ENCODE measurements at places on chromosomes 2 and 18.

DNA sequence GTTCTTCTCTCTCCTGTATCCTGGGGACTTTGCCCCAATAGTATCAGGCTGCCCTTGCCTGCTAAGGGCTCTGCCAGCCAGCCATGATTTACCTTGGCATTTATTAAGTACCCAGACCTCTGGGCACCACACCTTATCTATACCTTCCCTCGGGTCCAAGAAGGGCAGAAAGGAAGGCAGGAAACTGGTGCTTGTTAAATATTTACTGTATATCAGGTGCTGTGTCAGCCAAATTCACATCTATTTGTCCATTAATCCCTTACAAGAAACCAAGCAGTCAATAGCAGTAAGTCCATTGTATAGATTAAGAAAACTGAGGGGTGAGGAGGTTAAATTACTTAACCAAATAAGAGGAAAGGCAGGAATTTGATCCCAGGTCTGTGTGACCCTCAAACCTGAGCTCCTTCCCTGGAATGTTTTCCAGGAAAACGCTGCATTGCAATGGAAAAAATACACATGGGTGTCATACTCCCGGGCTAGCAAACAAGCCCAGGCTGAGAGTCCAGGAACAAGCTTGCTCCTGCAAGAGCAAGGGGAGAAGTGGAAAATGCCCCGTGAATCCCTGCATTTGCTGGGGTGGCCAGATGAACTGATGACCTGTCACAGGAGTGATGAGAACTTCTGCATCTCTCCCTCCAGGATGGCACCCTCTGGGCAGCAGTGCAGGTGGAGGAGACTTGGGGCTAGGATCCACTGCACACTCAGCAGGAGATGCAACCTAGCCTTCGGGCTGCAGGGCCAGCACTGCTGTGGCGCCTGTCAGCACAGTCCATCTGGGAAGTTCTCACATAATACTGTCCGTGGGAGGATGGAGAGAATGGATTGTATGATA is 30.4 kb downstream of the CIB4 start:
- DNase-seq: no peak

DNA sequence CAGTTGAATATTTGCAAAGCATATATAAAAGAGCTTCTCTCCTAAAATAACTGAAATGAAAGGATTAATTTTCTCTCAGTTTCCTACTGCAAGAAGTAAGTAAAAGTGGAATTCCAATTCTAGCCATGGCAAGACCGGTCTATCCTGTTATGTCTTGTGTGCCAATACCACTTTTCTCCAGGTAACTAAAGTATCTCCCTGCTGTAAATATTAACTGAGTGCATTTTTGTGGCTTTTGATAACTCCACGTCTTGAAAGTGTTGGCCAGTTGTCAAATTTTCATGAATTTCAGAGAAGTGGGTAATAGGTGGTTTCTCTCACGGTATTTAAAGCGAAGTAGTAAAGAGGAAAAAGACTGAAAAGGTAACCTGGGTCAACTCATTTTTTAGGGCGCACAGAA is 225.9 kb downstream of the NEDD4L start:
- no peak for DNase-seq

GRCh38 chr2:159287733-159288132 is 1.2 kb upstream of the WDSUB1 start:
- no peak for DNase-seq

DNA sequence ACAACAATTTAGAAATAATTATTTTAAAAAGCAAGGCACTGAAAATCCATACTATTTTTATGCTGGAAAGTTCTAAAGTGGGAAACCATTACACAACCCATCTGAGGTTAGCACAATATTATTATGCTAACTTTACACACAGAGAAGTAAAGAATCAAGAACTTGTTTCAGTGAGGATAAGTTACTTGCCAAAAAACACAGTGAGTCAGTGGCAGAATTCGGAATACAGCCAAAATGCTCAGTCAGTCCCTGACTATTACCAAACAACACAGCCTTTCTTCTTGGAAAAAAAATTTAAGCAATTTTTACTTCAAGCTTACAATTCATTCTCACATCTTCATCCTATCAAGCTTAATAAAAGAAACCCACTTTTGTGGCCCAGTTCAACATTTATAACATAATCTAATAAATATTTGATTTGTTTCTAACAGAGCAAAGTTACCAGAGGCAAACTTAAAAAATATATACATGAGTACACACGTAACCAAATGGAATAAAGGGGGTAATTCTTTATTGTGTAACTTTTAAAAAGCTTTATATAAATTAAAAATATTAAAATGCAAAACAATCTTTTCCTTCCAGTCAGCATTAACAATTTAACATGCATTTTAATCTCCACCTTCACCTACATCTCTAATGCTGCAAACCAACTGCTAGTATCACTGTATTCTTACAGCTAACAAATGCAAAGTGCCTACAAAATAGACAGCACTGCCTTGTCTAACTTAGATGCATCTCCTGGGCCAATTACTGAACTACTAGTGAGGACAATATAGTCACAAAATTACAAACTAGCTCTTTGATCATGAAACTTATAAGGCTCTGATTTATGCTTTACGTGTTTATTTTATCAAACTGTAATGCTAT is 55.2 kb downstream of the CCDC88A start:
- no peak for DNase-seq

- DNase-seq: no peak
These were observed 3.6 kb downstream of the ARID5A start for GRCh38 chr2:96540136-96540535.

DNA sequence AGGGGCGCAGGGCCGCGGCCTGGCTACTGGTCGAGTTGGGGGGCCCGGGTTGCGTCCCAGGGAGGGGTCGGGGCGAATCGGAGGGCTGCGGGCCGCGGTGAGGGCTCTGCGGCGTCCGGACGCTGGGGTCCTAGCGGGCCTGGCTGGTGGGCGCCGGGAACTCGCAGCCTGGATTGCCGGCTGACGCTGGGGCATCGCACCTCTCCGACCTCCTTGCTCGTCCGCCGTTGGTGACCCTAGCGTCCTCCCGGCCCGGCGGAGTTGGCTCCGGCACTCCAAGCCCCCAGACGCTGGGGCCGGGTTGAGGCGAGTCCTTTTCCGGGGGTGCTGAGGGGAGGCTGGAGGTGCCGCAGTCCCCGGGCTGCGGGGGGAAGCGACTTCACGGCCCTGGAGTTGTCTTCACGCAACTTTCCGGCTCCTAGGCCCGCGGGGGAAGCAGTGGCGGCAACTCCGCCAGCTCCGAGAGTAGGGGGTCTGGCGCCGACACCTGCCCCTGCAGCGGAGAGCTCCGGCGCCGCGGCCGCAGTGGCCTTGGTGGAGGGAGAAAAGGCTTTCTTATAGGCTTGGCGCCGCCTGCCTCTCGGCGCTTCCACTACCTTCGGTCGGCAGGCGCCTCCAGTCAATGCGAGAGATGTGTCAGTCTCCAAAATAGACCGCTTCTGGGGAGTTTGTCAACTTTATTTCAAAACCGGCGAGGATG is 70.3 kb downstream of the HAUS1 start:
- no peak for DNase-seq

DNA sequence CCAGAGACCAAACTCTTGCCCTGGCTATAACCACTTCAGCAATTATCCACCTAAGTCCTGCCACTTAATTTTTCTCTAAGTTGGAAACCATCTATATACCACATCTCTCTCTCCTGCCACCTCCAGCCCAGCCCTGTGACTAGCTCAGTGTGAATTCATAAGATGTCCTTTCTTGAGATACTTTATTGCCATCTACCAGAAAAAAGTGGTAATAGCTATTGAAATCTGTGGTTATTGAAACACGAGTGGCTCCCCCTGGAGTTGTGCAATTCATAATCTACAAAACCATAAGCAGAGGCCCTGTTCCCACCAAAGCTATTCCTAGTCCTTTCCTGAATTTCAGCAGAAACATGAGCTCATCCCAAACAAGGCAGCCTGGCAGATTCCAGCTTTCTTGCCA is 324.0 kb downstream of the TXNL1 start:
- no peak for DNase-seq

GRCh38 chr2:74043345-74044329 is 58.9 kb downstream of the TET3 start:
- DNase-seq: no peak

- DNase-seq: peak; percentile 92
These were observed at the start of gene PGAP1 for GRCh38 chr2:196926562-196927375. Gene PGAP1, minus strand, starts transcription at chr2:196926707. Its CDS starts 91 bp downstream, at chr2:196926616.

DNA sequence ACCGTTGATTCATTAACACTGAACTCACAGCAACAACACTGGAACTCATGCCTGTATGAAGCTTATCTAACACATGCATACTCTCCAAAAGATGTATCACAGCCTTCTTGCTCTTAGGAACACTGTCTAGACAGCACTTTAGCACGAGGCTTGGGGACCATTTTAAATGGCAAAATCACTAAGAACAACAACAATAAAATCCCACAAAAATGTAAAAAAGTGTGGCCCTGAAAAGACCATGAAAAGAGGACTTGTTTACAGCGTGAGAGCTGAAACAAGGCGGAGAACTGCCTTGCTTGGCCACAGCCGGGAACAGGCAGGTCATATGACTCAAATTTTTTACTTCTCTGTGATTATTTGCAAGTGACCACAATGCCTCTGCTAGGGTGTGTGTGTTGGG is 48.1 kb downstream of the CHN1 start:
- DNase-seq: no peak

GRCh38 chr2:47357483-47357882 is 45.5 kb upstream of the MSH2 start:
- no peak for DNase-seq

- no peak for DNase-seq
These were observed 255.6 kb downstream of the CCDC178 start for GRCh38 chr18:33184958-33185357.

DNA sequence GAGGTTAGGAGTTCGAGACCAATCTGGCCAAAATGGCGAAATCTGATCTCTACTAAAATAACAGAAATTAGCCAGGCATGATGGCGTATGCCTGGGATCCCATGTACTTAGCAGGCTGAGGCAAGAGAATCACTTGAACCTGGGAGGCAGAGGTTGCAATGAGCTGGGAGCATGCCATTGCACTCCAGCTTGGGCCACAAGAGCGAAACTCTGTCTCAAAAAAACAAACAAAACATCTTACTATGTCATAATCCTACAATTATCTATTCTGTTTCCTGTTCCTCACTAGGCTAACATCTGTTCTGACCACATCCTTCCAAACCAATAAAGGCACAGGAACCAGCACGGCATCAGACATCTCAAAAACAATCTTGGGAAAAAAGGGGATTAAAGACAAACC is 361.8 kb upstream of the UBE2E3 start:
- no peak for DNase-seq

- no peak for DNase-seq
These were observed 8.9 kb upstream of the REL start for GRCh38 chr2:60872510-60872928.

DNA sequence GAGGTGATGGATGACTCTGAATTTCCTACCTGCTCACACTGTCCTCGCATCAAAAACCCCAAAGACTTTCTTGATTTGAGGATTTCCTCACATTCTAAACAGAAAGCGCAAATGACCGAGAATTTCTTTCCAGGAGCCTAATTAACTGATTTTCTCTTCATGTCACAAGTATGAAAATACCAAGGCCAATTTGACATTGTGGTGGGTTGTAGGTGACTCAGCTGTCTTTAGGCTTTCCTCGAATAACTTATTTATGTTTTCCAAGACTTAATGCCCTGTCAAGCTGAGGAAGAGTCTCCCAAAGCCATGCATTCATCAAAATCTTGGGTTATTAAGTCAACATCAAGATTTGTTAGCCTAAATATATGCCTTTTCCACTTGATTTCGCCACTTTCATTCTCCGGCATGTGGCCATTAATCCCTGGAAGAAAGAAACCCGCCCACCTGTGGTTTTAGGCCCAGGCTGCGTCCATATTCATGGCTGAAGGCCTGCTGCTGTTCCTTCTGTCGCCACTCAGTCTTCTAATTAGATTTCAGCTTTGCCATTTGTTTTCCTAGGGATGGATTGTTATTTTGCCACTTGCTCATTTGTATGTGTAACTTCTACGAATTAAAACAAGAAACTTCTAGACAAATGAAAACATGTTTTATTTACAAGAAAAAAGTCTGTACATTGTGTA is 84.9 kb downstream of the ST6GAL2 start:
- DNase-seq: no peak

- no peak for DNase-seq
These were observed 107.0 kb downstream of the RAPGEF4 start for GRCh38 chr2:172842511-172843265.

- DNase-seq: no peak
These were observed 253.3 kb upstream of the OSR1 start for GRCh38 chr2:19611491-19612332.

DNA sequence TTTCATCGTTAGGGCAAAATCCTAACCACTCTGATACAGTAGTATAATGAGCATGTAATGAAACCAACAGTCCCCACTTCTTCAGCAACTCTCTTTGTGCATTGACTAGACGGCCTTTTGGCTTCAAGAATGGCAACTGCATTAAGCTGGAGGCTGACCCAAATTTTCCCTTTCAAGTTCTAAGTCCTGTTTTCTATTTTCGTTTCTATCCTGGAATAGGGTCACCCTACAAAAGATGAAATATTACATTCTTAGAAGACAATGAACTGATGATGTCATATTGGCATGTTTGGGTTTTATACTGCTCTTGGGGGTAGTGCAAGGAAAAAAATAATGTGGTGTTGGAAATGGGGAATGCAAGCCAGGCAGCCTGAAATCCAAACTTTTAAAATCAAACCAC is 254.4 kb downstream of the ETAA1 start:
- no peak for DNase-seq

GRCh38 chr2:190587106-190587505 is 52.6 kb upstream of the NEMP2 start:
- DNase-seq: no peak

GRCh38 chr2:6748406-6749067 is 117.2 kb downstream of the CMPK2 start:
- no peak for DNase-seq

DNA sequence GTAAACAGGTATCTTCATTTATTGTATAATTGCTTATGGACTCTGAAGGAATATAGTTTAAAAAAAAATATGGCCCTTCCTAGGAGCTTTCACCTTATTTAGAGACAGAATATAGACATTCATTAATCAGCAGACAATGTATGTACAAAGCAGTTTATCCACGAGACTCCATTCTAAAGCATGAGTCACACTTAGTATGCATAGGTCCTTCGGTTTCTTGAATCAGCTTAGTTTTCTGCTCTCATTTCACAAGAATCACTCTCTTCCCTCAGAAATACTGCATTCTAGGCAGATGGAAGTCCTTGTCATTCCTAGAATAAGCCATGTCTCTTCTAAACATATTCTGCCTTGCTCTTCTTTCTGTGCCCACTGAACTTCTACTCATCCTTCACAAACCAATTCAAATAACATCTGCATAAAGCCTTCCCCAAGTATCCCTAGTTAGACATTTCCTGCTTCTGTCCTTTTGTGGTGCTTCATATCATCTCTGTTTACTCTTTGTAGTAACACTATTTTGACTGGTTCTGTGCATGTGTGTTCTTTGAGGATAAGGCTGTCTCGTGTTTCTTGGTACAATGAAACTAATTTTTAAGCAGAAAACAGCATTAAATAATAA is 84.5 kb downstream of the PTRHD1 start:
- DNase-seq: no peak

GRCh38 chr2:152925547-152926448 is 207.4 kb downstream of the ARL6IP6 start:
- DNase-seq: peak; percentile 57
